ENCODE measurements at places on chromosomes 1 and 21.

DNA sequence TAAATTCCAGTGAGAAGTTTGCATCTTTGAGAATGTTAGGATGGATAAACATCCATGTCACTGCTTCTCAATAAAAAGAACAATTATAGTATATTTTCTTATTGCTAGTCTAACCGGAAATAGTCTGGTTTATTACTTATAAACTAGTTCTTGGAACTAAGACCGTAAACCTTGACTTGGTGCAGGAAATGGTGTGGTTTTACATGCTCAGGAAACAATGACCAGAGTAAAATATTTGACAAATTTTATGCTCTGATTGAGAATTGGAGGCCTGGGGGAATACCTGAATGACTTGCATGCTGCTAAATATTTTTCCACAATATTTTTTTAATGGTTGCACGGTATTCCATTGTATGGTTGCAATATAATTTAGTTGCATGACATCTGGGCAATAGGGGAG lies 76.3 kb downstream of the XCL2 start:
- no peak for DNase-seq

GRCh38 chr1:24391882-24392603 lies 21.5 kb downstream of the STPG1 start:
- peak; percentile 58 for DNase-seq

DNA sequence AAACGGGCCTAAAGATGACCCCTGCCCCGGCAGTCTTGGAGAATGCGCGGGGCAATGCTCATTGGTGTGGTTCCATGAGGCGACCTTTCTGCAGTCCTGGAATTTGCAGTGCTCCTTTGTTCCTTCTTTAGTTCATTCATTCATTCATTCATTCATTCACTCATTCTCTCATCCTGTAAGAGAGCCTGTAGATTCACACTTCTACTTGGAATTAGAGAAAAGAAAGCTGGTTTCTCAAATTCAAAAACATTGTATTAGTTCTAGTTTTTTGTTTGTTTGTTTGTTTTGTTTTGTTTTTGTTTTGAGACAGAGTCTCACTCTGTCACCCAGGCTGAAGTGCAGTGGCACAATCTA lies 31.6 kb downstream of the PAX7 start:
- no peak for DNase-seq

GRCh38 chr1:2962541-2962940 lies 58.7 kb upstream of the ACTRT2 start:
- DNase-seq, result no peak

DNA sequence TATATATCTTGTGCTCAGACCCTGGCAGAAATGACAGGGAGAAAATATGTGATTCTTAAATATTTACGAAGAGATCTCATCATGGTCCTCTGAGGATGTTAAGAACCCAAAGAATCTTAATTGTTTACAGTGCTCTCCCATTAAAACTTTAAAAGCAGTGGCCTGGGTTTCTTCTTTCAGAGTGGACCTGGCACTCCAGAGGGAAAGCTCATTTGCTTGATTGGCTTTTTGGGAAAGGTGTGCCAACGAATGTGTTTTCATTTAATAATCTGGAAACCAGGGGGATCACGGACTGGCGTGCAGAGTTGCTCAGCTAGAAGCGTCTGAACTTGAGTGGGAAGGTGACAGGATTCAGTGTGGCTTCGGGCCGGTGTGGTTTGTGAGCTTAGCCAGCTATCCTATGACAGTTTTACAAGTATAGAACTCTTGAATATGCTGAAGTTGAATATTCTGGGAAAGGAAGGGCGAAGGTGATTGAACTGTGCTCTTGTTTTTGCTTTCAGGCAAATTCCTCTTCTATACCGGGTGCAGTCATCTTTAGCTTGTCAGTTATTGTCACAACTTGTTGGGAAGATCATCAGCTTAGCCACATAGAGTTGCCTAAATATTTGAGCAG lies 154.8 kb downstream of the C1orf21 start:
- DNase-seq, result no peak

- no peak for DNase-seq
These were observed 840.6 kb downstream of the BRINP3 start for GRCh38 chr1:189637041-189637440.

DNA sequence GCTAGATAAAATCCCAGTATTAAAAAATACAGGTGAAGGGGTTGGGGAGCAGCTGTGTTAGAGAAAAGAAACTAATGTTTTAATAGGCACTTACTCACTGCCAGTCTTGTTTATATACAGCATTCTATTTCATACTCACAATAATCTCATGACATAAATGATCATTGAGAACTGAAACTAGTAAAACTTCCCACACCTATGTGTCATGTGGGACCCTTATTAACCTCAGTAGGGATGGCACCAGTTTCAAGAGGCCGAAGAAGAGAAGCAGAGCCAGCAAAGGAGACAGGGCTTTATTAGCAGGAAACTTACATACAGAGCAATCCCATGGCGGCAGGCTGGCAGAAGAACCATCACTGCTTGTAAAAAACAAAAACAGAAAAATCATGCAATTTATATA lies 48.8 kb upstream of the KCNH1 start:
- no peak for DNase-seq

DNA sequence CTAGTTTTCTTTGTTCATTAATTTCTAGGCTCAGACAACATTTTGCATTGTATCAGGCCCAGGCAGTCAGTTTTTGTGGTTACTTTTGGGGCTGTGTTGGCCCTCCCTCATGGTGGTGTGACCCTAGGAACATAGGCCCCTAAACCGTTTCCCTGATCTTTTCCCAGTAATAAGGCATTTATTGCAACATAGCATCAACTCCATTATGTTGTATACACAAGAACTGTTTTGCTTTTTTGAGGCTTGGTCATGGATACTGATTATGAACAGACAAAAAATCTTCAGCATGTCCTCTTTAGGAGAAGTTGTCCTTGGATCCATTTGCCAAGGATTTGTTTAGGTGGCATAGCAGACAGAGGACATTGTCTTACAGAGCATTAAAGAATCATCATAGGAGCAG lies 10.3 kb downstream of the B3GALT2 start:
- DNase-seq, result no peak

- DNase-seq, result no peak
These were observed 64.2 kb downstream of the POFUT2 start for GRCh38 chr21:45223236-45224185.

DNA sequence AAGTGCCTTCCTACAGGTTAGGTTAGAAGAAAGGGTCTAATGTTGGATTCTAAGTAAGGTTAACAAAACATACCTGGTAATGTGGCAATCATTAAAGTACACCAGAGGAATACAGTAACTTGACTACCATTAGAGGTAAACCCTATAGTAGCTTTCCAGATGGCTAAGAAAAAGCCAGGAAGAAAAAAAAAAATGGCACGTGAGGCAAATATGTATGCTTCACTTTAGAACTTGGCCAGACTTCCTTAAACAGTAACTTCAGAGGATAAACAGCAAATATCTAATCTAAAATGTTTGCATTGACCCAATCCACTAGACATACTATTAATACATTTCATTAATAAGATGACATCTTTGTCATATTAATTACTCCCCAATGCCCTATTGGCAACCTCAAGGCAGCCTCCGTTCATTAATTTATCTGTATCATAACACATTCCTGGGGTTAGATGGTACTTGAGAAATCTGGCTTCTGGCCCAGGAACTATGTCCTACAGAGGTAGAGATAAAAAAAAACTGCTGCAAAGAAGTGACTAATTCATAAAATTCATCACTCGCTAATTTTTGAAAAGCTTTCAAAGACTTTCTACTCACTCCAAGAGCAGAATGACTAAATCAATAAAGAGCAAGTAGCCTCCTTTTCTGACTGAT lies 5.8 kb downstream of the DCAF8 start:
- DNase-seq, result no peak

DNA sequence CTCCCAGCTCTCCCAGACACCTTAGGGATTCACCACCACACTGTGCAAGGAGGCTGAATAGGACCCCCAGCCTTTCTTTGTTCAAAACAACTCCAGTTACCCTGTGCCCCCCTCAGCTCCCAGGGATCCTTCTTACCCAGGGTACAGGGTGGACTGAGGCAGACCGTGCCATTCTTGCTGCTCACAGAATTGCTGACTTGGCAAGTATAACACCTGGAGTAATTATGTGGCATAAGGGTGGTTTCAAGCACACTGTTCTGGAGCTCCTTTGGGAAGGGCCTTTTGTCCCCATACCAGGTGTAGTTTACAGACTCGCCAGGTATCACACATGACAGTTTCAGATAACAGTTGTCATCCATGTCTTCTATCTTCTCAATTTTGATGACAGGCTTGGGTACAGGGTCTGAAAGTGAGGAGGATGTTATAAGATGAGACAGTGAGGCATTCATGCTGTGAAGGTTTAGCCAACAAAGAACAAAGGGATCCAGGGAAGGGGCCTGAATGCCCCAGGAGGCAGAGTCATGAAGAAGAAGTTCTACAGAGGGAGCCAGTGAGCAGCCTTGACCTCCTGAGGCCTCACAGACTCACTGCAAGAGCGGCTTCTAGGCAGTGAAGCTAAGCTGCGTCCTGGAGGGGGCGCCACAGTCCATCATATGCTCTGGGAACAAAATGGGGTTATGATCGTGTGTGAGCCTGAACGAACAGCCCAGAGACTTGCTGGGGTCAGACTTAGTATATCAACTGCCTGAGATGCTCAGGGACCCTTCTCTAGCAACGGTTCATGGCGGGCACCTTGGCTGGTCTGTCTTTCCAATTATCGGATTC lies 30.3 kb downstream of the CD48 start:
- DNase-seq, result peak; percentile 64

- DNase-seq, result no peak
These were observed 12.5 kb downstream of the CSDE1 start for GRCh38 chr1:114745291-114745690.

DNA sequence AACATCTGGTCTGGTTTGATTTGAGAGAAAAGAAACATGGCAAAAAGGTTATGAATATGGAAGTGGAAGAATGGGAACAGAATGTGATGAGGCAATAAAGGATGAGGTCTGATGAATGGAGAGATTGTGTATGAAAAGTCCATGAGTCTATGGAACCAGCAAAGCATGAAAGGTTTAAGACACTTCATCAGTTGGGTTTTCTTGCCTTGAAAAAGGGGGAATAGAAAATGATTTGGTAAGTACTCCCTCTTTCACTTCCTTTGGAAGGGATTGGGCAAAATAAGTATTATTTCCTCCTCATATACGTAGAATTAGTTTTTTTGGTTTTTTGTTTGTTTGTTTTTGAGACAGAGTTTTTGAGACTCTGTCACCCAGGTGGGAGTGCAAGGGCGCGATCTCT lies 155.8 kb downstream of the TRIM33 start:
- DNase-seq, result no peak

GRCh38 chr1:230906226-230906625 lies 37.9 kb upstream of the C1orf198 start:
- DNase-seq, result no peak

DNA sequence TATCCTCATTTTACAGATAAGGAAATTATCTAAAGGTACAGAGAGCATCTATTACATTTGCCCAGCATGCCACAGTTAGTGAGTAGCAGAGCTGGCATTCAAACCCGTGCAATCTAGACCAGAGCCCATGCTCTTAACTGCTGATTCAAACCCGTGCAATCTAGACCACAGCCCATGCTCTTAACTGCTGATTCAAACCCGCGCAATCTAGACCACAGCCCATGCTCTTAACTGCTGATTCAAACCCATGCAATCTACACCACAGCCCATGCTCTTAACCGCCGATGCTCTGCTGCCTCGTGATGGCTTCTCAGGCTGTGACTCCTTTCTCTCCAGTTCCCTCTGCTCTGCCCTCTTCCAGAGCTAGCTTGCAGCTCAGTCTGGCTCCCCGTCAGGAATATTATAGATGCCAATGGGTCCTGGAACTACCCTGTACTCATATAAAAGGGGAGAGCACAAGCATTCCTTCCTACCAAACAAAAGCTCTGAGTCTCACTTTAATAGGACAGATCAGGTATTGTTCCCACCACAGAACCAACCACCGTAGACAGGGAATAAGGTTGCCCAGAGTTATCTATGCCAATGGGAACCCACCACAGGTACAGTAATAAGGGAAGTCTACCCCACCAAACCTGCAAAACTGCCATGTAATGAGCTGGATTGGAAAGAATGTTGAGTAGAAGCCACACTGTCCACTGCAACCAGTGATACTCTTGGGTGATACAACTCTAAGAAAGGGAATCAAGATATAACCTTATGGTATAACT lies 78.4 kb downstream of the SMYD3 start:
- peak; percentile 72 for DNase-seq

DNA sequence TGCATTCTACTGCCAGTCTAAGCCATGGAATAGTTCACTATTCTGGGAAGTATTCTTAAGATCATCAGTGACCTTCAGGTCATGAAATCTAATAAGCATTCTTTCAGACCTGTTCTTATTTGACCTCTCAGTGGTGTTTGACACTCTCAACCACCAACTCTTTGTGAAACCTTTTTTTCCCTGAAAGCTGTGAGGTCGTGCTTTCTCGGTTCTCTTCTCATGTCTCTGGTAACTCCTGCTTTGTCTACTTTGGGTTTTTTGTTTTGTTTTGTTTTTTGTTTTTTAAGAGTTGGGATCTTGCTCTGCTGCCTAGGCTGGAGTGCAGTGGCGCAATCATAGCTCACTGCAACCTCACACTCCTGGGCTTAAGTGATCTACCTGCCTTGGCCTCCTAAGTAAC lies 56.3 kb downstream of the POU2F1 start:
- DNase-seq, result no peak

DNA sequence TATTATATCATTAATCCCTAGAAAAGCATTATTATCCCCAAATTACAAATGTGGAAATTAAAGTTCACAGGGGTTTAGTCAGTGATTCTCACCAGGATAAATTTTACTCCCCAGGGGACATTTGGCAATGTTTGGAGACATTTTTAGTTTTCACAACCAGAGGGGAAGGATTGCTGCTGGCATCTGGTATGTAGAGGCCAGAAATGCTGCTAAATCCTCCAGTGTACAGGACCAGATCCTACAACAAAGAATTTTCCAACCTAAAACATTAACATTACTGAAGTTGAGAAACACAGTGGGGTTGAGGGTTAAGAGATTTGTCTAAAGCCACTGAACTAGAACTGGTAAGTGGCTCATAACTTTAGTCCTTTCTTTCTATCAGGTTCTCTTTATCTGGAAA lies 162.0 kb upstream of the SYT6 start:
- no peak for DNase-seq

DNA sequence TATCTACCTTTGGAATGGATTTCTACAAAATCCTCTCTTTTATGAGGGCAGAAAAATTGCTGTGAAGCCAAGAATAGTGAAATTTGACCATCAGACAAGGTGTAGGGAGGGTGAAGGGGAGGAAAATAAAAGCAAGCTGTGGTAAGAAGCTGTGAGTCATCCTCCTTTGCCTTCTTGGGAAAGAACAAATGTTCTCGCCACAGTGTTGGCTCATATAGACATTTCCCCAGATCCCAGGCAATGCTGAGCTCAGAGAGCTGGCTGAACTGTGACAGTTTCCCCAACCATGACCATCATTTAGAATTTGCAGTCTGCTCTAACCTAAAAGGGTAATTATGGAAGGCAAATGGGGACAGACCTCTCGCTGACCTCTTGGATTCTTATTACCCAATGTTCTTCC lies 235.4 kb downstream of the PBX1 start:
- DNase-seq, result peak; percentile 9

Data from SW480 (cell line).